ENCODE measurements at places on chromosomes 6 and 20.

GRCh38 chr20:15251171-15251570, 913.8 kb upstream of the FLRT3 start:
- DNase-seq = no peak

DNA sequence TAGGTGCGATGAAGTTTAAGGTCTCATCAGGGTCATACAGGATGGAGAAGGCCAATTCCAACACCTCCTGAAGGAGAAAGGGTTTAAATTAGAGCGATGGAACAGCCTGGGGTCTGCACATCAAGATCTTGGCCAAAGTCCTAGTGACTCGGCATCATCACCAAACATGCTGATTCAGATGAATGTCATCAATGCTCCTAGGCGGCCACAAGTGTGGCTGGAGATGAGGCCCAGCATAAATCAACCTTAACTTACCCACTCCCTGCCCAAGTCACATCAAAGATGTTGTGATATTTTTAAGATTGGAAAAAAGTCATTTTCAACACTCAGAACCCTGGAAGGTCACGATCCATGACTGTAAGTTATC, 37.5 kb downstream of the ELMO2 start:
- DNase-seq = no peak

GRCh38 chr20:34708621-34709043, 4.5 kb downstream of the TP53INP2 start:
- peak; percentile 44 for DNase-seq

DNA sequence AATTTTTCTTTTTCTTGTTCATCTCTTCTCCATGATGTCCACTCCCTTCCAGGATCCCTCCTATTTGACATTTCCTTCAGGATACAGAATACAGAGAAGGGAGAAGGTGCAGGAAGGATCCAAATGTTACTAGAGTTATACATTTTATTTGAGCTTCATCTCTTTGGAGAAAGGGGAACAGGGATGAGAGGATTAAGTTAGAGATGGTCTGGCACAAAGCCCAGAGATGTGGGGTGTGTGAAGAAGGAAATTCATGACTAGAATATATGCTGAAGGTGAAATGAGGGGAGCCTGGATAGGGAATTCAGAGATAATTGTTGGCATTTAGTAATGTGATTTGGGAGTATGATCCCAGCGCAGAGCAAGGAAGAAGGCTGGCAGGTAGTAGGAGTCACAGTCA, 22.5 kb upstream of the SRPK1 start:
- DNase-seq = no peak

- no peak for DNase-seq
These were observed 143.9 kb upstream of the NOX3 start for GRCh38 chr6:155599561-155599960.

DNA sequence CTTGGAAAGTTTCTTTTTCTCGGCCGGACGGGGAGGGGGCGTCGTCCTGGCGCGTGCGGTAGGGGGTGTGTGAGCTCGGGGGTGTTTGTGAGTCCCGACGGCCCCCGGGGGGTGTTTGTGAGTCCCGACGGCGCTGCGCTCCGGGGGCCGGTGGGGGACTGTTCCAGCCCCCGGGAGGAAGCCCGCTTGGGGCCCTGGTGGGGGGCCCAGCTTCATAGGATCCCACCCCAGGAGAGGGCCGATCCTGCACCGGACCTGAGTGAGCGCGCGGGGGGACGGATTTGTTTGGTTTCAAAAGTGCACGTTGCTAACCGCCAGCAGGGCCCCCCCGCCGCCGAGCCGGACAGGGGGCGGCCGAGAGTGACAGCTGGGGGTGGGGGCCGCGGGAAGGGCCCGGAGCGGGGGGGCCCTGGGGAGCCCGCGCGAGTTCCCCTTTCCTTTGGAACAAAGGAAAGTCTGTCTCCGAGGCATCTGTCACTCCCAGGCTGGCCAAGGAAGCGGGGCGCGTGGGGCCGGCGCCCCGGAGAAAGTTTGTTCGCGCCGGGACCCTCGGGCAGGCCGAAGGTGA, 485 bp downstream of the TGIF2 start:
- peak; percentile 72 for DNase-seq

- no peak for DNase-seq
These were observed 53.3 kb downstream of the APCDD1L start for GRCh38 chr20:58461899-58462298.
